ENCODE measurements at places on chromosomes 5 and 9.

GRCh38 chr5:58149746-58150145 lies 310.1 kb downstream of the PLK2 start:
- DNase-seq: no peak

- DNase-seq: peak; percentile 67
Measured at GRCh38 chr5:72166070-72166979, 59.0 kb downstream of the MAP1B start.

DNA sequence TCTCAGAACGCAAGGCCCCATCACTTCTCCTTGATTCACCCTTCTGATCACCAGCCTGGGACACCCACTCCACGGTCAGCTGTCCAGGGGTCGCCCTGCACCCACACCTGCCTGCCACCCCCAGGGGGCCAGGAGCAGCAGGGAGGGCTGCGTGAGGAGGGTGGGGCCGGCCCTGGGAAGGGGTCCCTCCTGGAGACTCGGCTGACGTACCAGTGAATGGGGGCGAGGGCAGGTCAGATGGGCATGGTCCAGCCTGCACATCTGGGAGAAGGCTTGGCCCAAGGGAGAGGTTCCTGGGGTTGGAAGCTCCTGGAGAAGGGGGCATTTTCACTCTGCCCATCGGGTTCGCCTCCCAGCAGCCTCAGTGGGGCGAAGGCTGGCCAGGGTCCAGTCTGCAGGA lies 21.8 kb upstream of the SARDH start:
- DNase-seq: no peak

DNA sequence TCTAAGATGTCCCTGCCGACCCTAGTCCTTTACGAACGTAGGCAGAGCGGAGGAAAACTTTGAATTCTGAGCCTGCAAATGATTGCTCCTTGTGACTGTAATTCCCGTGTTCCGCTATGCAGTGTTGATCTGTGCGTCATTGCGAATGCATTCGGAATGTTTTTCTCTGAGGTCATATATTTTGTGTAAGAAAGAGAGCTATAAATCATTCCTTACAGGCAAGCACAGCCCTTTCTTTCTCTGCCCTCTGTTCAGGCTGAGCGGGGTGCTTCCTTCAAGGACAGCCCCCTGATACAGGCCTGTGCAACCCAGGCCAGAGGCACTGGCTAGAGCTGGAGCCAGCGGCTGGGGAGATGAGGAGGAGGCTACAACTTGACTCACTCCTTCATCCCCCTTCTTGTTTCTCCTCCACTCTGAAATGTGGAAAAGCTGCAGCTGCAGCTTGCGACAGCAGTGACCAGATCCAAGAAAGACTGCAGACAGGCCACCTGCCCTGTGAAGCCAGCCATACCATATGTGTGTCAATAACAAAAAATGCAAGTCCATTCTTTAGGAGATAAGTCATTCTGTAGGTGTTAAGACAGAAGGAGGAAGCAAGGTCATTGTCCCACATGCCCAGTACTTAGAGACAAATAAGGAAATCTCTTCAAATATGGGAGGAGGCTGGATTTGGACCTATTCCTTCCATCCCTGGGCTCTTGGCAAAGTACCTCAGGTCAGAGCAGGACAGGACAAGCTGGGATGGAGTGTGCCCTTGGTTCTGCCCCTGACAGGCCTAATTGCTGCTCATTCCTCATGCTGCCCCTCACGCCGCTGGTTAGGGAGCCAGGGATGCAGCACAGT lies 345.7 kb upstream of the WWC1 start:
- peak; percentile 99 for DNase-seq

- DNase-seq: no peak
Measured at GRCh38 chr5:170200876-170201275, 31.9 kb upstream of the C5orf58 start.

DNA sequence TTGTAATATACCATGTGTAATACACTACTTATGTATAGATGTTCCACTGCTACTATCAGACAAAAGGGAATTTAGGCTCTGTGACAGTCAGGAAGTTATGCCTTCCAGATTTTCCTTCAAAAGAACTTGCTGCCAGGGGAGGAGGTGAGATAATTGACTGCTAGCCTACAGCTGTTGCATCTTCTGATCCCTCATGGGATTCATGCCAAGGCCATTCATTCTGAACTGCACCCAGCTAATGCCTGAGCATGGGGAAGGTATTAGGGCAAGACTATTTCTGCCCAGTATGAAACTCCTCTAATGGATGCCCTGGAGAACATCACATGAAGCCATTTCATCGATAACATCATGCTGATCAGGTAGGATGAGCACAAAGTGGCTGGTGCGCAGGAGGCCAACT lies 746.5 kb upstream of the ZNF608 start:
- no peak for DNase-seq

DNA sequence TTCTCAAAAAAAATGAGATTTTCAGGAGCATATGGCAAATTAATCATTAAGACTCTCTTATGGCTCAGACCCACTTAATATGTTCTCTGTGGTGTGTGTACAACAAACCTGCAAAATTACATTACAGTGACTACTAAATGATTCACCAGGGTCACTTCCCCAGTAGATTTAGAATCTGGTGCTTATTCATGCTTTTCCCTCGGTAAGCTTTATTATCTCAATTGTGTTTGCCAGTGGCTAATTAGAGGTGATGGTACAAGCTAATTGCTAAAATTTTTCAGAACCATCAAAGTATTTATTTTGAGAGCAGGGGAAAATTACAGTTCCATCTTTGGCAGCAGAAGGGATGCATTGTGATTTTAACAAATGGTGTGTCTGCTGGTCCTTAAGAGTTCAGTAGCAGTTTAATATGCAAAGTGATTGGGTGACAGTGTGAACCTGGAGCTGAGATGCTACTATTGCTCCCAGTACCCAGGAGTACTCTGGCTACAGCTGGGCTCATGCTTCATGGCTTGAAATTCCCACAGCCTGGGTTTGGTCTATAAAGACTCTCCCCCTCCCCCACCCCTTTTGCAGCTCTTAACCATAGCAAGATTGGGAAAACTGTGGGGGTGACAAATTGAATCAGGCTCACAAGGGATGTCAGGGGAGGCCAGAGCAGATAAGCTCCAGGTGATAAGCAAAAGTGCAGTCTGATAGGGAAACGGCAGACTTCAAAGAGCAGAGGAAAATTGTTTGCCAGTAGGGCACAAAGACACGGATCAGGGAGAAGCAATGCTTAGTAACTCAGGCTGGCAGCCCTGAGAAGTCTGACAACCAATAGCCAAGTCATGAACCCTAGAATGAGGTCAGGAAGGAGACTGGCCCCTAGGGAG lies 92.8 kb upstream of the RAD23B start:
- DNase-seq: peak; percentile 45

GRCh38 chr5:130335117-130335516 lies 430.9 kb downstream of the CHSY3 start:
- no peak for DNase-seq
